ENCODE measurements at places on chromosomes 5 and 9. TPM values are rescaled to one million over a fixed set of nuclear protein-coding genes. Genes with fewer than 3 reads are reported as not detected.

DNA sequence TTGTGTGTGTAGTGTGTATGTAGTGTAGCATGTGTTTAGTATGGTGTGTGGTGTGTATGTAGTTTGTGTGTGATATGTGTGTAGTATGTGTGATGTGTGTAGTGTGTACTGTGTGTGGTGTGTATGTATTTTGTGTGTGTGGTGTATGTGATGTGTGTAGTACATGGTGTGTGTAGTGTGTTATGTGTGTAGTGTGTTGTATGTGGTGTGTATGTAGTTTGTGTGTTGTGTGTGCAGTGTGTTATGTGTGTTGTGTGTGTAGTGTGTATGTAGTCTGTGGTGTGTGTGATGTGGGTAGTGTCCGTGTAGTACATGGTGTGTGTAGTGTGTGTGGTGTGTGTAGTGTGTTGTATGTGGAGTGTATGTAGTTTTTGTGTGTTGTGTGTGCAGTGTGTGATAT is 40.0 kb downstream of the SYK start:
- DNase-seq, result no peak

GRCh38 chr9:109766351-109766750 is 13.6 kb upstream of the PALM2AKAP2 start:
- no peak for DNase-seq

Gene C9orf50
- total RNA-seq, result not detected

Gene WDR31
- 1.1 TPM for total RNA-seq

Gene PCDHGA1
- total RNA-seq, result 0.74 TPM

Gene RASEF
- total RNA-seq, result 1.6 TPM

Gene PCDHAC2
- 3.1 TPM for total RNA-seq

DNA sequence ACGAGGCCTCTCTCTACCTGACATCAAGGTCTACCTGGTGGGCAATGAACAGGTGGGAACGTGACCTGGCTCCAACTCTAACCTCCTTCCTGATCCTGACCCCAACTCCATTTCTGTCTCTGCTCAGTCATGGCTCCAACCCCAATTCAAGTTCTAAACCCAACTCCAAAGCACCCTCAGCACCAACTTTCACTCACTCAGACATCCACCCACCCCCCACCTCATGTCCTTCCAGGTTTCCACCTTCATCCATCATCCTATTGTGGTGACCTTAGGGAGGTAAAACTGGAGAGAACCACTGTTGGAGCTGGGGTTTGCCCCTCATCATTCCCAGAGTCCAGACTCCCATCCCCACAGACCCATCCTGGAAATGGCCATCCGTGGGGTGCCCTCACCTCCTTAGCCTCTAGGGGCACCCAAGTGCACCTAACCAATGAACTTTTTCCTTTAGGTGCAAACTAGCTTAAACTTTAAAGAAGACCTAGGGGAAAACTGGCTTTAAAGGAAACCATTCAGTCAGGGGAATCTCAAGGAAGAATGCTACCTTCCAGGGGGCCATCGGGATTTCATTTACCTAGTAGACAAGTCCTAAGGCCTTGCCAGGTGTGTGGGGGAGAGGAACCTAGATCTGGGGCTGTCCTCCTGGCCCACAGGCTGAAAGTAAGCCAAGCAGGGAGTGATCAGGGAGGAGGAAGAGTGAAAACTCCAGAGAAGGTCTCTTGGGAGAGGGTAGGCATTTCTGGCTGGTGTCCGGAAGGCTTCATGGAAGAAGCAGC is 11.3 kb downstream of the RGS14 start:
- no peak for DNase-seq

Gene BASP1
- 26.3 TPM for total RNA-seq

DNA sequence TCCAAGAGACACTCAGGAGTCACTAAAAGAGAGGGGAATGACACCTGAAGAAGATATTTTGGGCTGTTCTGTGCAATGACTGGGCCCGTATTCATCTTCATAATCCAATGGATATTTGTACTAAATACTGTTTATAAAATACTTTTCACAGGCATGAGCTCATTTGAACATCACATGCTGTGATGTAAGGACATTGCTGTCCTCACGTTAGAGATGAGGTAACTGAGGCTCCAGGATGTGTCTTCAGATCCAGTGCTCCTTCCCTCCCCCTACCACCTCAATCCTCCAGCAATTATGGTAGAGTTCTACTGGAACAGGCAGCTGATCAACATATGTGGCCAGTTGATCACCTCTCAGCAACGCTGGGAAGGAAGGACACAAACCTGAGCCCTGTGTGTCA is 139.4 kb upstream of the OSMR start:
- no peak for DNase-seq

Gene PLCXD3
- 4.9 TPM for total RNA-seq

GRCh38 chr9:136454026-136454796 is 14.6 kb upstream of the INPP5E start:
- DNase-seq, result no peak

- no peak for DNase-seq
Observed at GRCh38 chr5:132886064-132886823, 12.8 kb downstream of the LEAP2 start.

Gene SPOCK1
- total RNA-seq, result 117 TPM

Gene FST
- 6.9 TPM for total RNA-seq

DNA sequence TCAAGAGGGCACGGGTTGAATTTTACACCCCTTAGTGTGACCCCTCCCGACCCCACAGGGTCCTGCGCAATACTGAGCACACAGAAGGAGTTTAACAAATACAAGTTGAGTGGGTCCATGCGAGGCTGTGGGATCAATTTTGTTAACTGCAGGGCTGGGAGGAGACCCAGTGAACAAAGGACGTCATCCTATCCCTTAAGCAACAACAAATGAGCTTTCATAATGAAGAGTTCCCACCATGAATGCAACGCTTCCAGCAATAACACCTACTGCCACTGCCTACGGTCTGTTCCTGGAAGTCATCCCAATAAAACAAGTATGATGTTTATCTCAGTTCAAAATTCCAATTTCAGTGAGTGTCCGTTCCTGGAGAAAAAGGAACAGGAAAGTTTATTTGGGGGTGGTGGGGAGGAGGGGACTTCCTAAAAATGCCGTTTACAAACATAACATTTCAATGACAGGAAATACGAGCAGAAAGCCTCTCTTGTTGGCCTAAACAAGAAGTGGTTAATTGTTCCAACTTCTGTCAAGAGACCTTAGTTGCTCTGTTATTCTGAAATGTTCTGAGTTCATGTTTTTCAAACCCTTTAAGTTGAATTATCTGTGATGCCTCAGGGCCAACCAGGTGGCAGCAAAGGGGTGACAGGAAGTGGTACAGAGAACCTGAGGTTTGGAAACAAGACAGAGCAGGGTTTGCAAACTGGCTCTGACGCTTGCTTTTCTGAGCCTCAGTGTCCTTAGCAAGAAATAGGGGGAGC is 65.8 kb upstream of the PLPP6 start:
- DNase-seq, result no peak

GRCh38 chr5:74098941-74099340 is 472.9 kb downstream of the ARHGEF28 start:
- no peak for DNase-seq

- no peak for DNase-seq
Observed at GRCh38 chr5:179152144-179152895, 92.1 kb downstream of the ZNF354C start.

DNA sequence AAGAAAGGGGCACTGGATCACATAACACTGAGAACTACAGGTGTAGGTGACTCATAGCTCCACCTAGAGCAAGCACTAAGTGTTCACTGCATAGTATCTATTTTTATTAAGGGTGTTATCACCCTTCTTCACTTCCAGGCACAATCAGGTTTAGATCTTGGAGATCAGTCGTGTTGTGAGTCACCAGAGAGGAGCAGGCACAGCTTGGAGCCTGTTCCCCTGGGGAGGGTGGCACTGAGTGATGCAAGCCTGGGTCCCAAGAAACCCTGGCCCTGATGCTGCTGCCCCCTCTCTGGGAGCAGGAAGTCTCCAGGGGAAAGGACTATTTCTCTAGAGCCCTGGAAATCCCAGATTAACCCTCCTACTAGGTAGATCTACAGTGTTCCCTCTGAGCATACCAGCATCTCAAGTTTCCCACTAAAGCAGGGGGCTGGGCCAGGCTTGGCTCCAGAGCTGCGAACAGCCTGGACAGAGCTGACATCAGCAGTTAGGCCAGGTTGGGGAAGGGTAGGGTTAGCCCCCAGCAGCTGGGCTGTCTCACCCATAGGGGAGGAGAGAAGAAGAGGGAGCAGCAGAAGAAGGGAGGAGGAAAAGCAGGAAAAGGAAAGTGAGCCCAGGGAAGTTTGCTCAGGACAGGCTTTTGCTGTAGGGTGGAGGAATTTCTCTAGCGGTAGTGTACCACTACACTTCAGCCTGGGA is 28.1 kb upstream of the SPINK4 start:
- no peak for DNase-seq

DNA sequence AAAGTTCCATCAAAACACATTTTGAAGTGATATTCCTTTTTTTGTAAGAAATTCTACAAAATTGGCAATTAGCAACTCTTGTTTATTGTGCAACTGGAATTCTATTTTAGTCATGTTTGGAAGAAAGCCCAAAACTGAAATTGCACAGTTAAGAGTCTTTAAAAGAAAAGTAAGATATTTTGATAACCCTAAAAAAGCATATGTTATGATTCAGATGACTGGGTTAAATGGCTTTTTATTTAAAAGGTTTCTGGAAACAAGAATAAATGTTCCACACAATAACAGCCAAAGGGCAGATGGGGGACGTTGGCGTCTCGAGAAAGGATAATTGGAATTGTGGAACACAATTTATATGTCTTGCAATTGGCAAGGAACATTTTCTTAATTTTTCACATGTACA is 275.2 kb downstream of the CDH9 start:
- no peak for DNase-seq

DNA sequence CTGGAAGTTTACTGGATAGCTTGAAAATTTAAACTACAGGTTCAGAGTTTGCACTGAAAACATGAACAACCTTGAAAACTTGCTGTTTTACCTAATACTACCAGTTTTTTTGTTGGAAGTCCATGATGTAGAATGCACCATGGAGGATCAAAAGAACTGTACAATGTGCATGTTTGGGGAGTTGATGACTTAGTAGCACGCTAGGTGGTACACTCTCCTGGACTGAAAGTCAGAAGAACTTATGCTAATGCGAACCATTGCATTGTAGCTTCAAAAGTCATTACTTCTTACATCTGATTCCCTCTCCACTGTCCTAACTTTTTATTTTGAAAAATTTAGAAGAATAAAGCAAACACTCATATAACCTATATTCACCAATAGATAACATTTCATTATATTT is 211.0 kb downstream of the OSTF1 start:
- no peak for DNase-seq

- DNase-seq, result no peak
Observed at GRCh38 chr5:121105921-121106320, 641.8 kb downstream of the PRR16 start.

Gene PLPP7
- 7.8 TPM for total RNA-seq

DNA sequence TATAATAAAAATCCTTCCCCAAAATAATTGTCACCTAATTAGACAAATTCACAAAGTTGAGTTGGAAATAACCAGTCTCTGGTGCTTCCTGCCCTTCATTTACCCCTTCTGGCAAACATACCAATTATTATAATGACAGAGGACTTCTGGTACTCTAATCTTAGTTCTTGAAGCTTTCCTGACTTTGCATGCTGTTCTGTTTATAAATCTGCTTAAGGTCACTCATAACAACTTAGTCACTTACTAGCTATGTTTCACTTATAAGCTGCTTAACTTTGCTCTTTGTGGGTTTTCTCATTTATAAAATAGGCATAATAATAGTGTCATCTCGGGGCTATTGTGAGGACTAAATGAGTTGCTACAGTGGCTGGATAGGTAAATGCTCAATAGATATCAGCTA is 446.5 kb downstream of the EFNA5 start:
- no peak for DNase-seq

DNA sequence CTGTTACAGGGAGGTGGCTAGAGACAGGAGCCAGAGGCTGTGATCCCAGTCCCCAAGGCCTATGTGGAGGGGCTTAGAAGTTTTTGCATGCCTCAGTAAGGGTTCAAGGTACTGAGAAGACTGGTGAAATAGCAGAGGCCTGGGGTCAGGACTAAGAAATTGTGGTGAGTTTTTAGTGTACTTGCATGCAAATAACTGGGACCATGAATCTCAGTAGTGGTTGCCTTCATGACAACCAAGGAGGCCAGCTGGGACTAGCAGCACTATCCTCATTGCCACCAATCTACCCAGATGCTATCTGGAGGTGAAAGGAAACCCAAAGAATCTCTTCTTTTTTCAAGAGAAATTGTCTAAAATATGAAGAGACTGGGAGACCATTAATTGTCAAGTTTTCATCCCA is 395.1 kb downstream of the CETN3 start:
- DNase-seq, result no peak

GRCh38 chr5:142290577-142291299 is 34.1 kb downstream of the SPRY4 start:
- no peak for DNase-seq
